HCT116 (cell line): ENCODE measurements at places on chromosomes 1 and 21. TPM values are rescaled to one million over a fixed set of nuclear protein-coding genes. Genes with fewer than 3 reads are reported as not detected.

GRCh38 chr1:227035316-227035715 is 95.2 kb downstream of the COQ8A start:
- no peak overlapping the region for H3K27ac ChIP-seq
- H3K27me3 ChIP-seq: no peaks in the 10 kb centered on the region
- DNase-seq: no peak
- H3K36me3 ChIP-seq: peaks cover 12% of the 10 kb centered on the region; the same call in 1 of the 2 replicates

- DNase-seq: no peak
- peaks cover 16% of the 10 kb centered on the region for H3K27me3 ChIP-seq
- no peaks in the 10 kb centered on the region for H3K36me3 ChIP-seq
- H3K4me1 ChIP-seq: no peaks in the 10 kb centered on the region; the same call in 1 of the 2 replicates
Measured at GRCh38 chr1:153354515-153355193, 3.0 kb upstream of the S100A9 start.

The SLC66A1 gene
- 11.1 TPM for total RNA-seq

The RAB25 gene
- 142 TPM for total RNA-seq

DNA sequence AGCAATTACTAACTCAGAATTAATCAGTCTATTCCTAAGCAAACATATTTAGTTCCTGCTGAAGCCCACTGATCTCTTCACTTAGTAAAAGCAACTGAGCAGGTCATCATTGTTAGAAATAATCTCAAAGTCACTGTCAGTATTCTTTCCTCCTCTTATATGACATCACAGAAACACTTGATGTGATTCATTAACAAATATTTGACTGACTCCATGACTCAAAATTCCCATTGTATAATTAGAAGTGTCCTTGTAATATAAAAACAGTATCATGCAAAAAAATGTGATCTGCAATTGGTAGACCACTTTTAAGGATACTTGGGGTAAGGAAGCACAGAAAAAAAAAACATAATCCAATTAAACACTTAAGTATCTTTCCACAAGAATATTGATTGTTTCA is 194.4 kb downstream of the DPYD start:
- no peak for DNase-seq
- H3K4me1 ChIP-seq: no peaks in the 10 kb centered on the region
- H3K36me3 ChIP-seq: no peaks in the 10 kb centered on the region
- H3K4me3 ChIP-seq: no peak overlapping the region

- no peaks in the 10 kb centered on the region for H3K27me3 ChIP-seq
- DNase-seq: no peak
- H3K36me3 ChIP-seq: no peaks in the 10 kb centered on the region
- no peaks in the 10 kb centered on the region for H3K4me1 ChIP-seq
- H3K4me3 ChIP-seq: no peak overlapping the region
- H3K27ac ChIP-seq: no peak overlapping the region
Measured at GRCh38 chr1:39711104-39711965, 20.1 kb upstream of the HPCAL4 start.

- no peak overlapping the region for H3K27ac ChIP-seq
- peaks cover 6% of the 10 kb centered on the region for H3K4me1 ChIP-seq
- no peak for DNase-seq
Measured at GRCh38 chr1:150928286-150928685, 2.1 kb downstream of the SETDB1 start.

The CR1L gene
- 0.15 TPM for total RNA-seq

- H3K4me3 ChIP-seq: no peak overlapping the region
- no peaks in the 10 kb centered on the region for H3K36me3 ChIP-seq
- no peaks in the 10 kb centered on the region; the same call in 1 of the 2 replicates for H3K4me1 ChIP-seq
- DNase-seq: no peak
- no peaks in the 10 kb centered on the region for H3K27me3 ChIP-seq
Measured at GRCh38 chr1:220703305-220703704, 13.1 kb downstream of the C1orf115 start.

- no peak for DNase-seq
- no peak overlapping the region for H3K4me3 ChIP-seq
- H3K27me3 ChIP-seq: no peaks in the 10 kb centered on the region
- H3K36me3 ChIP-seq: no peaks in the 10 kb centered on the region
Measured at GRCh38 chr1:151828921-151829320, 2.7 kb downstream of the RORC start.

DNA sequence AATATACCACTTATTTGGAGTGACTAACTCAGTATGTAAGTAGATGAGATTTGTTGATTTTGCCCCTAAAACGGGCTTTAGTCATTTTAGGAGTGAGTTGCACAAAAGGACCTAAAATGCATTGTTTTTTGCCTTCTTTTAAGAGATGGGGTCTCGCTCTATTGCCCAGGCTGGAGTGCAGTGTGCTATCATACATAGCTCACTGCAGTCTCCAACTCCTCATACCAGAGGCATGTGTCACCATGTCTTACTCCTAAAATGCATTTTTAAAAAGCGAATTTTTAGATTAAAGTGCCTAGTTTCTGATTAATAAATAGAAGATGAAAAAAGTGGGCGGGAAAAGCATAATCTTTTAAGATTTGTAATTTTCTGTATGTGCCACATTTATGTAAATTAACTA is 11.5 kb upstream of the NEXN start:
- no peak for DNase-seq
- H3K27ac ChIP-seq: no peak overlapping the region
- no peaks in the 10 kb centered on the region for H3K27me3 ChIP-seq
- H3K4me1 ChIP-seq: no peaks in the 10 kb centered on the region

The ZNF593OS gene
- not detected for total RNA-seq

DNA sequence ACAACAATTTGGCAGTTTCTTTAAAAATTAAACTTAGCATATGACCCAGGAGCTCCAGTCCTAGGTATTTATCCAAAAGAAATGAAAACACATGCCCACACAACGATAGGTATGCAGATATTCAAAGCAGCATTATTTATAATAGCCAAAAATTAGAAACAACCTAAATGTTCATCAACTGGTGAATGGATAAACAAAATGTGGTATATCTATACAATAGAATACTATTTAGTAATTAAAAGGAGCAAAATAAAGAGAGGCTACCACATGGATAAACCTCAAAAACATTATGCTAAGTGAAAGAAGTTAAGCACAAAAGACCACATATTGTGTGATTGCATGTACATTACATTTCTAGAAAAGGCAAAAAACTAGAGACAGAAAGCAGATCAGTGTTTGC is 51.3 kb downstream of the ROR1 start:
- no peaks in the 10 kb centered on the region for H3K36me3 ChIP-seq
- no peak for DNase-seq
- H3K4me1 ChIP-seq: no peaks in the 10 kb centered on the region
- no peaks in the 10 kb centered on the region; the same call in 1 of the 2 replicates for H3K27me3 ChIP-seq
- H3K4me3 ChIP-seq: no peak overlapping the region

GRCh38 chr21:34619841-34620665 is 5.1 kb upstream of the RCAN1 start:
- no peaks in the 10 kb centered on the region for H3K27me3 ChIP-seq
- H3K27ac ChIP-seq: no peak overlapping the region
- DNase-seq: no peak
- no peak overlapping the region for H3K4me3 ChIP-seq
- peaks cover 5% of the 10 kb centered on the region; the same call in 1 of the 2 replicates for H3K4me1 ChIP-seq

GRCh38 chr1:23369335-23370013 is at the start of gene ZNF436:
Gene ZNF436, minus strand, starts transcription at chr1:23369836. Its CDS starts 1,831 bp downstream, at chr1:23368005.
- DNase-seq: no peak
- H3K4me3 ChIP-seq: peak within 1 kb of the TSS; percentile 69
- no peaks in the 10 kb centered on the region for H3K36me3 ChIP-seq
- H3K27me3 ChIP-seq: no peaks in the 10 kb centered on the region
- H3K27ac ChIP-seq: peak within 1 kb of the TSS; percentile 90

DNA sequence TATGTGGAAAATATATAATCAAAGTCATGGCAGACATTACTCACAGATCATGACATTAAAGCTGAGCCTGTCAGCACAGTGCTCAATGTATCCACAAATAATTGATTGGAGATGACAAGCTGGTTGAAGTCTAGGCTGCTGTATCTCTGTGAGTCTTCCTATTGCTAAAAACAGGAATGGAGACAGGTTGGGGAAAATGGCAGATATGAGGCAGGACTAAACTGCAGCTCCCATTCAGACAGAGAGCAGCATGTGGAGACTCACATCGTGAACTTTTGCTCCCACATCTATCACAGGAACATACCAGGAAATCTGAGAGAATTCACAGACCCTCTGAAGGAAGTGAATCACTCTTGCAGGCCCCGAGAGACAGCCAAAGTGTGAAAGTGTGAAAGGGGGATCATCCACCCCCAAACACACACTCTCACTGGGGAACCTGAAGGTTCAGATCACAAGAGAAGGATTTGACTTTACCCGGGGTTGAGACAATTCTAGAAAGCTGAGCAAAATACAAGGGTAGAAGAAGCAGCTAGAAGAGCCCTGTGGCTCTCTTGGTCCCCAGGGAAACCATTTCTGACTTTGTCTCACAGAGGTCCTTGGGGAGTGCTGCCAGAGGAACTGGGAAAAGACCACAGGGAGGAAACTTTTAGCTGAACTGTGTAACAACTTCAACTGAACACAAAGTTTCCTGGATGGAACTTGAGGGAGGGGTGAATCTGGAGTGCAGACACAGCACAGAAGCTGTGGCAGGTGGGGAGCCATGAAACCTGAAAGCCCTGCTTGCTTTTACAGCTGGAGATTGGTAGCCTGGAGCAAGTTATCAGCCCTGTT is 173.4 kb downstream of the S1PR1 start:
- H3K27me3 ChIP-seq: no peaks in the 10 kb centered on the region
- H3K4me3 ChIP-seq: no peak overlapping the region
- no peak overlapping the region for H3K27ac ChIP-seq
- DNase-seq: no peak
- no peaks in the 10 kb centered on the region for H3K4me1 ChIP-seq

The FCRL4 gene
- total RNA-seq: not detected

DNA sequence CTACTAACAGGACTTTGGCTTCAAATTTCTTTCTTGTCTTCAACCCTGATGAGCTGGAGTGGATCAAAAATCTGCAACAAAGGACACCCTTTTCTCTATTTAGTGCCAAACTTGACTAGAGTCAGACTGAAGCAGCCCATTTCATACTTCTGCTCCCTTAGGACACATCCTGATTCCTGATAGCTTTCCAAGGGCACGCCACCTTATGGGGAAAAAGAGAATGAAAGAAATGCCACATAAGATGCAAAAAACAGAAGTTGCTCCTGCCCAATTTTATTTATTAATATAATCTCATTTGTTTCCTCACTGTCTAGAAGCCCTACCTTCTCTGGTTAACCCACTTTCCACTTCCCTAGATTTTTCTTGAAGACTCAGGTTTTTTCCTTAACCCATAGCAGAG is 72.7 kb upstream of the NBPF4 start:
- H3K27ac ChIP-seq: no peak overlapping the region
- H3K27me3 ChIP-seq: no peaks in the 10 kb centered on the region
- peak; percentile 15 for DNase-seq
- no peak overlapping the region for H3K4me3 ChIP-seq
- no peaks in the 10 kb centered on the region for H3K4me1 ChIP-seq
- no peaks in the 10 kb centered on the region for H3K36me3 ChIP-seq

DNA sequence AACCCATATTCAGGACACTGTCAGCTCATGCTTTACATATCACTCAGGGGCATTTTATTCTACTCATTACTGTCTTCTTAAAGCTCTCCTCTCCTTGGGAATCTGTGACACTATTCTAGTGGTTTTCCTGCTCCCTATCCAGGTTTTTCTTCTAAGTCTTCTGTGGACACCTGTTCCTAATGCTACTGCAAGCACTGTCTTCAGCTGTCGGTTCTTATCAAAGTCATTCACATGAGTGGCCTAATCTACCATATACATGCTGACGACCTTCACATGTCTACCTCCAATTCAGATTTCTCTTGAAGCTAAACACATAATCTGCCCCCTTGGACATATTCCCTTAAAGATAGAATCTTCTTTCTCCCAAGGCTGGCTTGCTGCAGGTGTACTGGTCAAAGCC is 39.8 kb upstream of the PRRX1 start:
- no peak for DNase-seq
- H3K4me3 ChIP-seq: no peak overlapping the region
- no peaks in the 10 kb centered on the region for H3K27me3 ChIP-seq
- H3K36me3 ChIP-seq: no peaks in the 10 kb centered on the region

DNA sequence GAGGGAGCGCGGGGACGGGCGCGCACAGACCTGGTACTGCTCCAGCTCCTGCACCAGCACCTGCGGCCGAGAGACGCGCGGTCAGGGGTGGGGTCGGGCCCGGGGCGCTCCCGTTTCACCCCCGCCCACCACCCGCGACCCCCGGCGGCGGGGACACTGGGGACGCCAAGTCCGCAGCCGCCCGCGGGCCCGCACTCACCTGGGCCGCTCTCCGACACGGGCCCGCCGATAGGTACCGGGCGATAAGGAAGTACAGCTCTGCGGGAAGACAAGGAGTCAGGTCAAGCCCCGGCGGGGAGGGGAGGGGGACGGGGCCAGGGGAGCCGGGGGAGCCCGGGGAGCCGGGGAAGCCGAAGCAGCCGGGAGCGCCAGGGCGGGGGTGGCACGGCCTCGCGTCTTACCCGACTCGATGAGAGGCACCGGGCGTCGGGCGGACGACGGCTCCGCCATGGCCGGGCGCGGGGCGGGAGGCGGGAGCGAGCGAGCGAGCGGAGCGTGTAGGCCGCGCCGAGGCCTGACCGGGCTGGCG is 326 bp downstream of the BRWD1 start:
- no peak for DNase-seq
- peaks cover 19% of the 10 kb centered on the region for H3K4me1 ChIP-seq
- peak overlapping the region; percentile 71 for H3K4me3 ChIP-seq
- H3K27ac ChIP-seq: peak overlapping the region; percentile 70
- H3K36me3 ChIP-seq: peaks cover 16% of the 10 kb centered on the region

DNA sequence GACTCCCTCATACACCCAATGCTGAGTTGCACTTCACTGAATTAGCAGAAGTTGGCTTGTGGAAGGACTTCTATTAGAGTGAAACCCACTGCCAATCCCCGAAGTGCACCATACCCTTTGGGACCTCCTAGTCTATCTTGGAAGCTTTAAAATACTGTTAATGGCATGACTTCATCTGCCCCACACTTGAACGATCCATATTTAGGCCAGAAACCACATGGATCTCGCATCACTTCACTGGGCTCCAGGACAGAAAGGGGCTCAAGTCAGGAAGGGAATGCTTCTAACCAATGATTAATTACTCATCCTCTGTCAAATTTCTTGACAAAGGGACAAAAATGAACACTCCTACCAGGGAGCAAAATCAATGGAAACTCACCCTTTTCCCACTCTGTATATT is 69.1 kb downstream of the BCAR3 start:
- DNase-seq: no peak
- no peaks in the 10 kb centered on the region for H3K36me3 ChIP-seq
- no peak overlapping the region for H3K27ac ChIP-seq
- no peaks in the 10 kb centered on the region for H3K27me3 ChIP-seq
- H3K4me3 ChIP-seq: no peak overlapping the region

DNA sequence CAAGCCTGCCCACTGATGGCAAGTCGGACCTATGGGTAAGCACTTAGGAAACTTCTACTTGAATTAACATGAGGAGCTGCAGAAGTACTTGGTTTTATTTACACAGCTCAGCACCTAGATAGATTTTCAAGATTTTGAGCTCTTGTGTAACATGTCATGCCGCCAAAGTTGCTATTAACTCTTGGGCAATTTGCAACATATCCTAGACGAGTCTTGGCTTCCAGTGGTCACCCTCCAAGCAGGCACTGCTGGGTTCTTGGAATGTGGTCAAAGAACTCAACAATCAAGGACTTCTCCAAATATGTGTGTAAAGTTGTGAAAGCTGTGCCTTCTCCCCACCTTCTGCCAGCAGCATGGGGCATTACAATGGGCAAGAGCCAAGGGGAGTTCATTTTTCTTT is 17.8 kb upstream of the GUCA2B start:
- H3K4me1 ChIP-seq: no peaks in the 10 kb centered on the region
- H3K36me3 ChIP-seq: no peaks in the 10 kb centered on the region
- DNase-seq: no peak

The NLRP3 gene
- total RNA-seq: not detected
